Left ventricle myocardium inferior (tissue), 1 donor: ENCODE measurements at places on chromosomes 2 and 18.

GRCh38 chr2:144362401-144362800 lies 157.5 kb downstream of the ZEB2 start:
- no peak for DNase-seq

DNA sequence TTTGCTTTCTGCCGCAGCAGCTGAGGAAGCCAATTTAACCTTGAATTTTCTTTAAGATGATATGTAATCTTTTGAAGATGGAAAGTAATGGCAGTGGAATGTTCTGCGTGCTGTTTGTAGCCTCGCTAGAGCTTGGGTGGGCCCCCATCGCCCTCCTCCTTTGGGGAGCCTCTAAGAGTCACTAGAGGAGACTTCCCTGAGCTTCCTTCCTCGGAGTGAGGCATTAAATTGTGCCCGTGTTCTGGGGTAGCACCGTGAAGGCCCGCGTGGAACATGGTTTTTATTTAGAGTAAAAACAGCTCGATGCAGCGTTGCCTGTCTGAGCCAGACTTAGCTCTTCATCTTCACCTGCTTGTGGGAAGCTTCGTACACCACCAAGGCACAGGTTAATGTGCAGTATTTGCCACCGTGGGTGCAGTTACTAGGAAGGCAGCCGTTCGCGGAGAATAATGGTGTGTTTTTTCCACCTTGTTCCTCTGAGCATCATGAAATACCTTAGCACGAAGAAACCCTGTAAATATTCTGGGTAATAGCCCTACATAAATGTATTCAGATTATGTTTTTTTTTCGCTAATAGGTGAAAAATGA lies 38.5 kb downstream of the NCK2 start:
- no peak for DNase-seq

- DNase-seq: no peak
Observed at GRCh38 chr2:30074023-30074422, 72.8 kb upstream of the YPEL5 start.

GRCh38 chr18:24987303-24988252 lies 364.4 kb downstream of the ZNF521 start:
- peak; percentile 58 for DNase-seq

- no peak for DNase-seq
Observed at GRCh38 chr2:98391581-98392270, 45.5 kb downstream of the CNGA3 start.

GRCh38 chr2:204468746-204469429 lies 76.4 kb upstream of the PARD3B start:
- no peak for DNase-seq

- no peak for DNase-seq
Observed at GRCh38 chr2:179692610-179693009, 168.8 kb downstream of the ZNF385B start.

DNA sequence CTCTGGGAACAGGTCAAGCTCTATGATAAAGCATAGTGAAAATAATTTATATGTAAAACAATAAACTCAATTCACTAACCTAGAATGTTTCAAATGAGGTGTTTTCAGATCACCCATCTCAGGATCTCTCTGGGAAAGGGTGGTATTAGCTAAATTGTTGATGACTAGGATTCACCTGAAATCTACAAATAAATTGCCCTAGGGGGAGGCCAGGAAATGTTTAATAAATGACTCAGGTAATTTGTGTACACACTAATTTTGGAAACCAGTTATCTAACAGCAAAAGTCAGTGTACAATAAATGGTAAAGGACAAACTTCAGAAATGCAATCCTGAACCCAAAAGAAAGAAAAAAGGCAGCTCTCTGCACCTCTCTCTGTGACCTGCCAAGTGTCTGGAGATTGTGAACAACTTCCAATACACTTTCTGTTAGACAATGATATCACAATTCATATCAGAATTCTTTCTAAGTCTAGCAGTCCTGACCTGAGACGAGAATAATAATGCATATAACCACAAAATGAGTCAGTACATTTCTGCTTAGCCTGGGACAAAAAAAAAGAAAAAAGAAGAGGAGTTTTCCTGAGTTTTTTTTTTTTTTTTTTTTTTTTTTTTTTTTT lies 760.0 kb downstream of the EPHA4 start:
- DNase-seq: no peak

- DNase-seq: no peak
Observed at GRCh38 chr18:79864006-79864725, 66.4 kb downstream of the KCNG2 start.

- no peak for DNase-seq
Observed at GRCh38 chr2:237866101-237866621, 6.7 kb downstream of the RAMP1 start.

DNA sequence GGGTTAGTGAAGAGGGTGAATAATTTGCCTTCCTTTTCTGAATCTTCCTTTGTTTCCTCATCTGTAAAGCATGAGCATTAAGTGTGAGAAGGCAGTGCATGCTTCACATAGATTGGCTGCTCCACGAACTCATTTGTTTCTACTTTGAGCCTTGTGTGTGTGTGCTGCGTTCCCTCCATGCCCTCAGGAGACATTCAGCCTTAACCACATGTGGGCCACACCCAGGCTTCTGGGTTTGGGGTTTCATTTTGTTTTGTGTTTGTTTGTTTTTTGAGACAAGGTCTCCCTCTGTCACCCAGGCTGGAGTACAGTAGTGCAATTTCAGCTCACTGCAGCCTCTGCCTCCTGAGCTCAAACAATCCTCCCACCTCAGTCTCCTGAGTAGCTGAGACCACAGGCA lies 843.3 kb downstream of the GALR1 start:
- DNase-seq: no peak

GRCh38 chr18:45519411-45520280 lies 95.6 kb upstream of the SLC14A2 start:
- no peak for DNase-seq

DNA sequence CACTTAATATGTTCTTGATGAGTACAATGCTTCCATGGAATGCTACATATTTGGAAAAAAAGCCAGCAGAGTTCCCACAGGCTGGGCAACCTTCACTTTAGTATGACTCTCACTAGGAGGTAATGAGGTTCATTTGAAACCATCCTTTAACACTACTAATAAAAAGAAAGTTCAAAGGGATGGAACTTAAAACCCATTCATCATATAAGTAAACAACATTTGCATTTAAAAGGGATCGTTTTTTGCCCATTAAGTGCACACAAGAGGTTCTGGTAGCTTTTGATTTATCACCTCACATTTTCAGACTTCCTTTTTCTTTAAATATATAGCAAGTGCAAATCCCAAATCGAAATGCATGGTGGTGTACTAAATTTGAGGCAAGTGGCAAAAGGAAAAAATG lies 270.8 kb upstream of the DCC start:
- no peak for DNase-seq

GRCh38 chr18:36284671-36285295 lies 12.7 kb upstream of the FHOD3 start:
- no peak for DNase-seq

DNA sequence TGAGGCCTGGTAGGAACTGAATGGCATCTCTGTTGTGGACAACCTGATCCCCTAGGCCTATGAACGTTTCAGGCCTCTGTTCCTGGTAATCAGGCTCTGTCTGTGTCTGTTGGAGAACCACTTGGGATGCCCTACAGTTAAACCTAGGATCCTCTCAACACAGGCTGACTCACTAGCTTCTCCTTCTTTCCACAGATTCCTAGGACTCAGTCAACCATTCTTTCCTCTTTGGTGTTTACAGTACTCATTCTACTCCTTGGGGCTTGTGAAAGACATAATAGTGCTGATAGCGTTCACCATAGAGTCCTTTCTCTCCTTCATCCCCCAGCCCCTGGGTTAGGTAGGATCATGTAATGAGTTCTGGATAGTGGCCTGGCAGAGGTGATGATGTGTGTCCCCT lies 544.3 kb downstream of the METTL4 start:
- no peak for DNase-seq

GRCh38 chr2:237045449-237045848 lies 40.2 kb upstream of the COPS8 start:
- no peak for DNase-seq
